ENCODE measurements at places on chromosomes 7 and 10.

DNA sequence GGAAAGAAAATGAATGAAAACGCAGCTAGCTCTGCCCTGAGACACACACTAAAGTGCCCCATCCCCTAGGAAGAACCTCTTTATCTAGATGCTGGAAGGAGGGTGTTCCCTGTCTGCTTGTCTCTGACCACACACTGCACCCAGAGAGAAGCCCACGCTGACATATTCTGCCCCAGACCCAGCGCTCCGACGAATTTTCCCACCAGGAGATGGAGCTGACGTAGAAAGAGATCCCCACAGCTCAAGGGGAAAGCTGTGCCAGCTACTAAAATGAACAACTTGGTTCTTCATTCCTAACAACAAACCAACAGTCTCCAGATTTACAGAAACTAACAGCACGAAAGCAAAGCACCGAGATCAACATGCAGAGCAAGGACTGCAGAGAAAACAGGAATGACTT, 73.3 kb downstream of the KIAA1549 start:
- DNase-seq = no peak

GRCh38 chr10:4407783-4408182, 418.2 kb upstream of the AKR1E2 start:
- DNase-seq = no peak

GRCh38 chr7:70787771-70788170, 344.2 kb upstream of the GALNT17 start:
- DNase-seq = no peak

DNA sequence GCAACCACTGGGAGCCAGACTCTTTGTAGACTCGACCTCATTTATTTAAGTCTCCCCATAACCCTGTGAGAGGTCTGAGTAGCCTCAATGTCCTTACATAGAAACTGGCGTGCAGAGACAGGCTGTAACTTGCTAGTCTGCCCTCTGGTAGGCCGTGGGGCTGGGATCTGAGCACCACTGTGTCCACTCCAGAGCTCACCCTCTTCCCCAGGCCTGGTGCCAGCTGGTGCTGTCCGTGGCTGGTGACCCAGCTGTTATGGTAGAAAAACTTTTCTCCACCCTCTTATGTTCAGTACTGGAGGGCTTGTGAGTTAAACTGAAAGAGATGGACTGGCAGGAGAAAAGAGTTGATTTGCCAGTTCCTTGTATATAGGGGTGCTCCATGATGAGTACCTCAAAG, 41.9 kb downstream of the ADAMTS14 start:
- no peak for DNase-seq

GRCh38 chr10:120426306-120426705, 30.7 kb upstream of the PLPP4 start:
- DNase-seq = no peak

DNA sequence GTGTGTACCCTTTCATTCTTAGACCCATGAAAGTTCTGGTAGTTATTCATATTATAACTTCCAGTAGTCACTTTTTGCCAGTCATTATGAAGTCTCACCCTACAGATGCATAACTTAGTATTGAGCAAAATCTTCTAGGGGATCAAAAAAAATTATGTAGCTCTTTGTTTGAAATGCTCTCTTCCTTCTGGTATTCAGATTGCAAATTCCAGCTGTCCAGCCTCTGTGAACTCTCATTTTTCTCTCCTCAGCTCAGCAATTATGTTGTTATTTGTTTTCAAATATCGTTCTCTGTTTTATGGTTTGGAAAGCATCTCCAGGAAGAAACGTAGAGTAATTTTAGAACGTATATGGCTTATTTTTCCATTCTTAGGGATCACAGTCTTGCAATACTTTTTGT, 442.5 kb downstream of the SEMA3D start:
- DNase-seq = no peak

GRCh38 chr10:123249894-123250293, 95.7 kb downstream of the BUB3 start:
- no peak for DNase-seq

DNA sequence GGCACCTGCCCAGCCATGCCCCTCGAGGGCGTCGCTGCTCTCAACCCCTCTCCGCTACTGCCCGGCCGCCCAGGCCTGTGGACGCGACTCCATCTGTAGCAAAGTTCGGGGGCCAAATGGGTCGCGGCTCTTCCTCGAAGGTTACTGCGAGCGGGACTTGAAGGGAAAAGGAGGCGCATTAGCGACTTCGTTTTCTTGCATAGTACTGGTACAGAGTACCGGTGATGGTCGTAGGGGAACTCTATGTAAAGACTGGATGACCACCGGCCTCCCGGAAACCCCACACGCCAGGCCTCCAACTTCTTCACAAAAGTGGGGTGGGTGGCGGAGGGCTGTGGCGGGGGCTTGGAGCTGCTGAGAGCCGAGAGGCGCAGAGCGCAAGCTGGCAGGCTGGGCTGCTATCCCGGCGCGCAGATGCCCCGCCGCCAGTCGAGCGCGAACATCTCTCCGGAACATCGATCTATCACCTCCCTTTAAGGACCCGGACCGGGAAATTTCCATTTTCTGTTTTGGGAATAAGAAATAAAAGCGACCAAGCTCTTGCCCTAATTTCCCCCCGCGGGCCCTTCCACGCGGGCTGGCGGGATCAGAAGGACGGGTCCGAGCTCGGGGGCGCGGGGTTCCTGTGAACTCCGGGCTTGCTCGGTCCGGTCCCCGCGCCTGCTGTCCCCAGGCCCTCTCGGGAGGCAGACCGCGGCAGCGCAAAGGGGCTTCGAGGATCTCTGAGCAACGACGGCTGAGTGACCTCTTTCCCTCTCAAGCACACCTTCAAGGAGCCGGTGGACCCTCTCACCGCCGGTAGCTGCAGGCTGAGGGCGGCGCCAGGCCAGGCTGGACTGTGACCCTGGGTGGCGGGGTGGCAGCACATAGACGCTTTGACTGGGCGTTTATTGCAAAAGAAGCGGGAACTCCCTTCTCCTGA, 12.2 kb upstream of the FEZF1 start:
- peak; percentile 33 for DNase-seq

GRCh38 chr7:111103678-111104274, 12.8 kb downstream of the LRRN3 start:
- no peak for DNase-seq

GRCh38 chr7:138816650-138817049, 18.7 kb upstream of the ATP6V0A4 start:
- no peak for DNase-seq

GRCh38 chr7:94417306-94417705, 22.6 kb downstream of the COL1A2 start:
- no peak for DNase-seq

DNA sequence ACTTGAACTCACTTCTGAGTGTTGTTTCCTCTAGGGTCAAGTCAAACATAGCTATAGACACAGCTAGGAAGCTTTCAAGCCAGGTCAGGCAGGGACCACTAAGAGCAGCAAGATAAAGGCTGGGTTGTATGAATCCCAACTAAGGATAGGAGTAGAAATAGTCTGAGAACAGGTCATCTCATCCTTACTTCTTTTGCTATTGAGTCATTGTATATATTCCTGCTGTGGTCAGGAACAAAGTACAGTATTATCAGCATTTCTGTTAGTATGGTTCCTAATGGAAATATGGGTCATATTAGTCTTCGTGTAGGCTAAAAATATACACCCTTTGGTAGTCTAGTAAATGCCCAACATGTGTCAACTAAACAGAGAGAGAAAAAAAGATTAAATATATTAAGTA, 145.3 kb downstream of the BTAF1 start:
- DNase-seq = no peak

DNA sequence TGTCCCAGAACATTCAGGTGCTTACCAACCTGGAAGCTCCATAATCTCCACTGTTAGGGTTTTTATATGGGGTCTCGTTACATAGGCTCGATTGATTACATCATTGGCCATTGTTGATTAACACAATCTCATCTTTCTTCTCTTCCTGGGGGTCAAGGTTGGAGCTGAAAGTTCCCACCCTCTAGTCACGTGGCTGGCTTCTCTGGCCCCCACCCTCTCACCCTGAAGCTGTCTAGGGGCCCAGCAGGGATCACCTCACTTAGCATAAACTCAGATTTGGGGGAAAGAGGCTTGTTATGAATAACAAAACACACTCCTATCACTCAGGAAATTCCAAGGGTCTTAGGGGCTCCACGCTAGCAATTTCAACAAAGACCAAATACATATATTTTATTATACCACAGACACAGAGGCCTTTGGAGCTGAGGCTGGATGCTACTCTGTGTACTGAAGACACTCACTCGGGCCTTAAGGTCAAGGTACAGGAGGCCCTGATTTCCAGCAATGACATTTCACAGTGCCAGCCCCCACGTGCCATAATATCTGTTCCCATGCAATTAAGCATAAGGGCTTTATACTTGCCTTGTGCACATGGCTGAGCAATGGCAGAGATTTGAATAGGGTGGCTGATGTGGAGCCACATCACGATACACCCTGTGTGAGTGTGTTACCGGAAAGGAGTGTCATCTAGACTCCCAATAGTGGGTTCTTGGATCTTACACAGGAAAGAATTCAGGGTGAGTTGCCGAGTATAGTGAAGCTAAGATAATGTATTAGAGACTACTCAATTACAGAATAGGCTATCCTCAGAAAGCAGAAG, 108.2 kb downstream of the COL26A1 start:
- no peak for DNase-seq

- DNase-seq = no peak
Measured at GRCh38 chr7:134946260-134946659, 40.0 kb upstream of the AGBL3 start.

DNA sequence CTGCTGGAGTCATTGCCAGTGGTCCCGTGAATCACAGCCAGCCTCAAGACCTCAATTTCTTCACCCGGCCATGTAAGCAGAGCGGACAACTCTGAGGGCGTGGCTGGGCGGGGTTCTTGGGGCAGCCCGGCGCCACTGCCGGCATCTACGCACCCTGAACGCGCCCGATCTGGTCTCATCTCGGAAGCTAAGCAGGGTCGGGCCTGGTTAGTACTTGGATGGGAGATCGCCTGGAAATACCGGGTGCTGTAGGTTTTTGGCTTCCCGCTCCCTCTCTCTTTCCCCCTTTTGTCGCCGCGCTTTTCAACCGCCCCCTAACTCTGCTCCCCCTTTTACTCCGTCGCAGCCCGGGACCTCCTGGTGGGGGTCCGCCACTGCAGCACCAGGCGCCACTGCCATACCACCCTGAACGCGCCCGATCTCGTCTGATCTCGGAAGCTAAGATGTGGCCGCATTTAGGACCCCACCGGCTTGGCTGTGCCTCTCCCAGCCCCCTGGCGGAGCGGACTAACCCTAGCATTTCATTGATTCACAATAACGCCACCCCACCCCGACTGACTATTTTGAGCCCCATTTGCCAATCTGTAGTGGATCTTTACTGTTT, 25.3 kb downstream of the GARIN1A start:
- no peak for DNase-seq

DNA sequence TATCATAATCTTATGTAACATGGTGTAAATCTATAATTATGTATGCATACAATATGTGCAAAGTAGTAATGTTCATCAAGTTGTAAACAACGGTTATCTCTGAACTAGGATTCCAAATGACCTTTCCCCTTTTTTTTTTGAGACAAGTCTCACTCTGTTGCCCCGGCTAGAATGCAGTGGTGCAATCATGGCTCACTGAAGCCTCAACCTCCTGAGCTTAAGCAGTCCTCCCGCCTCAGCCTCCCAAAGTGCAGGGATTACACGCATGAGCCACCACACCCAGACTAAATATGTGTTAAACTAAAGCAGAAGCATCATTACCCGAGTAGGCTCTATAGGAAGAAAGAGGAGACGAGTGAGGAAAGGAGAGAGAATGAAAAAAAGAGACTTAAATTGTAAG, 7.8 kb upstream of the KMT2C start:
- DNase-seq = no peak

DNA sequence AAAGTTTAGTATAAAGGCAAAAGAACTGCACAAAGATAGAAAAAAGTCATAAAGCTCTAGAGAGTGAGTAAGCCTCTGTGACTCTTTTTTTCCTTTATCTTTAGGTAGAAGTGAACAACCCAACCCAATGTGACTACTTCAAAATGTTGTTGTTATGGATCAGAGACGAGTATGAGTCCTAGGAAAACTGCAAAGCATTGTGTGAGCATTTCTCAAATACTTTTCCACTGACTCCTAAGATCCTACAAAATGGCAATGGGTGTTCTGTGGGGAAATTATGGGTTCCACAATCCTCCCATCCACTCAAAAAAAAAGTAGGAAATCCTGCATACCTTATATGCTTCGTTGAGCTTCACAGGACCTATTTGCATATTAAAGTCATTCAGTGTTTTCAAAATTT, 177.1 kb downstream of the DGKI start:
- no peak for DNase-seq

DNA sequence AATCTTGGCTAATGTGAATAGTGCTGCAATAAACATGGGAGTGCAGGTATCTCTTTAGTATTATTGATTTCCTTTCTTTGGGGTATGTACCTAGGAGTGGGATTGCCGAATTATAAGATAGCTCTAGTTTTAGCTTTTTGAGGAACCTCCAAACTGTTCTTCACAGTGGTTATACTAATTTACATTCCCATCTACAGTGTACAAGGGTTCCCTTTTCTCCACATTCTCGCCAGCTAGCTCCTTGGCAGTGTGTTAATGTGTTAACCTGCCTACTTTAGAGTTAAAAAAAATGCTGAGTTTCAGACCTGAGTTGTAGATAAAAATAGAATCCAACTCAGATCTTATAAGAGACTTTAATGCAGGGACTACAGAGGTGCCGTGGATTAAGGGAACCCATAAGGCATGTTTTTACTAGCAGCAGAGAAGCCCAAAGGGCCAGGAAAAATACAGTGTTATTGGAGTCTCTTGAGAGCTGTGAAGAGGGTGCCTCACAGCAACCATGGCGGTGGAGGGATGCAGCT, 35.4 kb downstream of the CDK13 start:
- no peak for DNase-seq
